Stimulated activated CD4-positive, alpha-beta T cell treated with anti-CD3 and anti-CD28 coated beads, TNF-alpha, amount 100 ng/mL, for 48 hours (primary cell): ENCODE measurements at places on chromosomes 5 and 9.

GRCh38 chr5:154784856-154785255, 29.7 kb downstream of the LARP1 start:
- no peak for DNase-seq

DNA sequence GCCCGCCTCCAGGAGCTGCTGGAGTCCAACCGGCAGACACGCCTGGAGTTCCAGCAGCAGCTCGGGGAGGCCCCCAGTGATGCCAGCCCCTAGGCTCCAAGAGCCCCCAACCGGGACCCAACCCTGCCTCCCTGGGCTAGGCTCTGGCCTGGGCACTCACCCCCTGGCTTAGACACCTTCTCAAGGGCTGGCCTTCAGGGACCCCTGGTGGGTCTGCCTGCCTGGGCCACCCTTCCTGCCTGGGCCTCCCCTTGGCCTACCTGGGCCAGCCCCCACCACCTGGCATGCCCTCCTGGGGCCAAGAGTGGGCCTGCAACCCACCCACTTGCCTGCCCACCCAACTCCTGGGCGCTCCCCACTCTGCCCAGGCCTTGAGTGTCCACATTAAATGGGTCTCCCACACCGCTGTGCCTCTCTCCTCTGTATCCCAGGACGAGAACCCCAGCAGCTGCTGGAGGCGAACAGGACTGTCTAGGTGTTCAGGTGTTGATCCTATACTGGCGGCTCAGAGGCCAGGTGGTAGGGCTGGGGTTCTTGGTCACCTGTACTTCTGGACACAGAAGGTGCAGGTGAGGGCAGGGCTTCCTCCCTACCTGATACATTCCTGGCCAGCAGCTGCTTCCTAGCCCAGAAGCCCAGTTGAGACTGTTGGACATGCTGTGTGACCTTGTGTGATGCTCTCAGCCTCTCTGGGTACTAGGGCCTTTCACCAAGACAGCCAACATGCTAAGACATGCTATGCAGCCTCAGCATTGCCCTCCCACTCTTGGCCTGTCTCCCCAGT, 3.6 kb downstream of the BBLN start:
- no peak for DNase-seq

DNA sequence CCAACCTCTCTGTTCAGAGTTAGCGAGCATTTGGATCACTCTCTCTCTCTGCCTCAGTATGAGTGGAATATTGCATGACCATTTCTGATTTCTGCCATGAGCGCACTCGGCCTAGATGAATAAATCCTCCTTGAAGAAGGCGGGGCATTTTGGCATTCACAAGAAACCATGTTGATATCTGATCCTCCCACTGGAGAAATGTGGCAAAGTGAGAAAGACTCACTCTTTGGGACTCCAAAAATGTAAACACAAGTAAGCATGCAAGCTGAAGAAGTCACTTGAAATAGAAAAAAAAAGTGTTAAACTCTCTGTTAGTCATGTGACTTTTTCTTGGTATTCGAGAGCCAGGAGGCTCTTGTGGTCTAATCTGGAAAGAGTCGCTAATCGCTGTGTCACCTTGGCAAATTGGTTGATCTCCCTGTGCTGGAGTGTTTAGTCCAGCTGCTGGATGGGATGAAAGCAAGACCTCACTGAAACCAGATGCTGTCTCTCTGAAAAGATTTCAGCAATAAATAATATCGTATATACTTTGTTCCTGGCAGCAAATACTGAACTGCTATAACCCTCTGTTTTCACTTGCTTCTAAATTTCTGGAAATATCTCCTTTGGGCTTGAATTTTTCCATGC, 95.5 kb downstream of the GHR start:
- no peak for DNase-seq

DNA sequence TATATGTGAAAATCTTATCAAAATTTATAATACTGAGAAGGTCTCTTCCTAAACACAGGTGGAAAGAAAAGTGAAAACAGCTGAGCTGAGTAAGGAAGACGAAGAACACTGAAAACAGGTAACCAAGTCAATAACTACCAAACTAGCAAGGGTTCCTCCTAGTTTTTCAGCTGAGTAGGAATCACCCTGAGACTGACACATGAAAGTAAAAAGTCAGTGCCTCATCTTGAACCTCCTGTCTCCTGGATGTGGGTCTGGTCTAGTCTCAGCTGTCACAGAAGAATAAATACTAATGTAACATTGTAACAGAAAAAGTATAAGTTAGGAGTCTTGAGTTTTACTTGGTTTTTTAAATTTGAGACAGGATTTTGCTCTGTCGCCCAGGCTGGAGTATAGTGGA, 121.0 kb downstream of the MEF2C start:
- DNase-seq = no peak

DNA sequence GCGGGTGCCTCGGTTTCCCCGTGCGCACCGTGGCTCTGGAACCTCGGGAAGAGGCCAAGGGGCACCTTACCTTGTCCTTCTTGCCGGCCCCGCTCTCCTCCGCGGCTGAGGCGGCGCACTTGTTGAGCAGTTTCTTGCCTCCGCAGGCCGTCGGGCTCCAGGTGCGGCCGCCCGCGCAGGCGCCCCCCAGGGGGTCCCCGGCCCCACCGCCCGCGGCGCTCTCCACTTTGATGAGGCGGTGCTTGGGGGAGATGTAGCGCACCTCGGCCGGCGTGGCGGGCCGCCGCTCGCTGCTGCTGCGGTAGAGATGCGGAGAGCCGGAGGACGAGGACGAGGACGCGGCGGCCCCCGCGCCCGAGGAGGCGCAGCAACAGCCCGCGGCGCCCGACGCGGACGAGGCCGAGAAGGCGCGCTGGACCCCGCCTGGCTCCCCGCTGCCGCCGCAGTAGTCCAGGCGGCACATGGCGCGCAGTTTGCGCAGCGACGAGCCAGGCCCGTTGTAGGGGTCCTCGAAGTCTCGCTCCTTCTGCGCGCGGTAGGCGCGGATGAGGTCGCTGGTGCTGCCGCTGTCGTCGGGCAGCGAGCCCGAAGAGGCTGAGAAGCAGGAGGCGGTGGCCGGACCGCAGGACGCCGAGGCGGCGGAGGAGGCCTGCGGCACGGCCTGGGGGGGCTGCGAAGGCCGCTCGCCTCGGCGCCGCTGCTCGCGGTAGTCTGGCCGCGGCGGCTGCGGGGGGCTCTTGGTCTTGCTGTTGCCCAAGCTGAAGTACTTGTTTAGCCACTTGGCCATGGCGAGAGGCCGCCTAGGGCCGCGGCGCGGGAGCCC, 957 bp downstream of the SHB start:
- DNase-seq = no peak

DNA sequence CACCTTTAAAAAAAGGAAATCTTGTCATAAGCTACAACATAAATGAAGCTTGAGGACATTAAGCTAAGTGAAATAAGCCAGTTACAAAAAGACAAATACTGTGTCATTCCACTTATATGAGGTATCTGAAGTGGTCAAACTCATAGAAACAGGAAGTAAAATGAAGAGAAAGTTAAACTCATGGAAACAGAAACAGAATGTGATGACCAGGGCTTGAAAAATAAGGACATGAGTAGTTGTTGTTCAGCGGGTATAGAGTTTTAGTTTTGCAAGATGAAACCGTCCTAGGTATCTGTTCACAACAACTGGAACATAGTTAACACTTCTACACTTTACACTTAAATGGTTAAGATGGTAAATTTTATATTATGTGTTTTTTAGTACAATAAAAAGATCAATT, 47.8 kb upstream of the SLC1A3 start:
- no peak for DNase-seq

DNA sequence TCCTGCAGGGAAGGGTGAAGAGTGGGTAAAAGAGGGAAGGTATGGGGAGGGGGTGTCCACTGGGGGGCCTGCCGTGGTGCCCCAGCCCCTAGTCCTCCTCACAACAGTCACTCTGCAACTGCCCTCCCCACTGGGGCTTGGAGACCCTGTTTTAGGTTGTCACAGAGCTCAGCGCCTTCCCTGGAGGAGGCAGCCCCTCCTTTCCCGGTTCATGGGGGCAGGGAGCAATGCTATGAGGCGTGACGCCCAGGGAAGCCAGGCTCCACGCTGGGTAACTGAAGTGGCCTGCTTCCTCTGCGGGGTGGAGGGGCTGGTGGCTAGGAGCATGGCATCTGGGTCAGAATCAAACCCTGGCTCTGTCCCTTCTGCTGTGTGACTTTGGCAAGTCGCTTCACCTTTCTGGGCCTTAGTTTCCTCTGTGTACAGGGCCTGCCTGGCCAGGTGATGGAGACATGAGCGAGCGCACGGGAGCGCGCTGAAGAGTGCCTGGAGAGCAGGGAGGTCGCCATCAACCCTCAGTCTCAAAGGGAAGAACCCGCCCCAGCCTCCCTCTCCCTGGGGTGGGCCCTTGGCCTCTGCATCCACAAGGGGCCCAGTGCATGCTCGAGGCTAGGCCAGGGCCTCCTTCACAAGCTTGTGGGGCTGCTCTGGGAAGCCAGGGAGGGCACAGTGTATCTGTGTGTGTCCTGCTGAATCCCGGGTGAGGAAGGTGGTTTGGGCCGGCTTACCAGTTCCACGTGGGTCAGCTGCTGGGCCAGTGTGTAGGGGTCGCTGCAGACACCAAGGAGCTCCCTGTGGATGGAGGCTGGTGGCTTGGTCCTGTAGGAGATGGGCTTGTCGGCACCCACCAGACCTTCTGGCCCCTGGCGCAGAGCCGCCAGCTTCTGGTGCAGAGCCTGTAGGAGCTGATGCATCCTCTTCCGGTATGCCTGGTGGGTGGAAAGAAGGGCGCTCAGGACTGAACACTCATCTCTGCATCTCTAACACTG, 56.4 kb upstream of the RNF130 start:
- no peak for DNase-seq

DNA sequence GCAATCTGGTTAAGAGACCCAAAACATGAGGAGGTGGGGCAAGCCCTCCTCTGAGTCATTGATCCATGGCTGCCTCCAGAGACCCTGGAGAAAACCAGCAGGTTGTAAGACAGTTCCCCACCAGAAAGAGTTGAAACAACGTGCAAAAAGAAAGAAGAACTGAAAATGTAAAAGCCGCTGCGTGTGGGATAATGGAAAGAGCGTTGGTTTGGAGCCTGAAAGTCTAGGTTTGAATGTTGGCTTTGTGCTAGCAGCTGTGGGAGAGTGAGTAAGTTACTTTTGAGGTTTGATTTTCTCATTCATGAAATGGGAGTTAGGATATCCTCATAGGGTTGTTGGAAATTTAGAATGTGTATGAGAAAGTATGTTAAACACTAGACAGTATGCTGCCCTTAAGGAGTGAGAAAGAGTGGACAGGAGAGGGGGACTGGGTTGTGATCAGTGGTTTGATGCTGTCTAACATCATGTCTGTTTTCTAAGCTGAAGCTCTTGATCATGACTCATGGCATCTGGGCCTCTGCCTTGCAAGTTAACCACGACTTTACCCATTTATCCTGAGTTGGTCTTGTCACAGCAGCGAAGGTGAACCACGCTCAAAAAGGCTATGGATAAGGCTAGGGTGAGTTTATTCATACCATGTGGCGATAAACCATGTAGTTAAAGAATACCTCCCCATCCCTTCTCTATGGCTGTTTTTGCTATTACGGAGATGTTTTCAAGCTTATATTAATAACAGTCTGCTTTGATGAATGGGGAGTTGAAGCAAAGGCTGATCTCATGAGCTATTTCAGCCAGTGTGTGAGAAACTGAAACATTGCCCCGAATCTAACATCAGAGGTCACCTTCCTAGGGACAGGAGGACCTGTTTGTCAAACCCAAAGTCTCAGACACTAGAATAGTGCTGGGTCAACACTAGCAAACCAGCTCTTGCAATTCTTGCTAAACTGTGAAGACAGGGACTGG, 41.3 kb downstream of the ZNF366 start:
- no peak for DNase-seq
